ENCODE measurements at places on chromosomes 7 and 10.
A peak's percentile ranks its signal among the peaks of the same experiment; 100 is the strongest.

DNA sequence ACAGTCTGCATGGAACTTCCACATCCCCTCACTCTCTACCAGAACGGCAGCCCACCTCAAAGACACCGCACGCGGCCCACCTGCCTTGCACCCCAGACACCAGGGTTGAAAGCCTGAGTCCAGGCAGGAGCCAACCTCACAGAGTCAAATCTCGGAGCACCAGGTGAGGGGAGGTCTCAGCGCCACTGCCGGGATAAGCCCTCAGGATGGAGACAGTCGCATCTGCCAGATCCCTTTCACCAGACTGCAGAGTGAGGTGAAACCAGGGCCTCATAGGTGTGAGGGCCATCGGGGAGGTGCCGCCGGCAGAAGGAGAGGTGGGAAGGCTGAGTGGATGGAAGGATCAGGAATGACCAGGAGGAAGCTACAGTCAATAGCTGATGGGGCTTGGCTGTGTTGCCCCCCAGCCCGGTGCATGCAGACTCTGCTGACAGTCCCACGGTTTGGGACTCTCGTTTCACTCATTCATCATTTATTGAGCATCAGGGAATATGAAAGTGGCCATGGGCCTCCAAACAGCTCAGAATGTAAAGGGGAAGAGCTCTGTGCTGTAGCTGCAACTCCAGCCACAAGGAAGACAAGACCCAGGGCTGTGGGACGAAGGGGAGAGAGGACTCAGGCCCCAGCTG, 315.0 kb downstream of the PTPRN2 start:
- DNase-seq: no peak

DNA sequence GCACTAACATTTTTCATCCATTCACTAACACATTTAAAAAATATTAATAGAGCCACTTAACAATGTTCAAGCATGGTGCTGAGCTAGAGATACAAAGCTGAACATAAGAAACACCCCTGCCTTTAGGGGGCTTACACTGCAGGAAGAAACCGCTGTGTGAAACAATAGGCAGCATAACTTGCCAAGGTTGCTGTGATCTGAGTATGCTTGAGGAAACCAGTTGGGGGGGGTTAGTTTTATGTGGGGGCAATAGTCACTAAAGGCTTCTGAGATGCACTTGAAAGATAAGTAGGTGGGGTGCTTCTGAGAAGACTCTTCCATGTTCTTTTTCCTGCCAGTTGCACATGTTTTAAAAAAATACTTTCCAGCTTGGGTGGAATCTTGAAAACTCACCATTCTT, 2.8 kb downstream of the RBM17 start:
- DNase-seq: no peak

DNA sequence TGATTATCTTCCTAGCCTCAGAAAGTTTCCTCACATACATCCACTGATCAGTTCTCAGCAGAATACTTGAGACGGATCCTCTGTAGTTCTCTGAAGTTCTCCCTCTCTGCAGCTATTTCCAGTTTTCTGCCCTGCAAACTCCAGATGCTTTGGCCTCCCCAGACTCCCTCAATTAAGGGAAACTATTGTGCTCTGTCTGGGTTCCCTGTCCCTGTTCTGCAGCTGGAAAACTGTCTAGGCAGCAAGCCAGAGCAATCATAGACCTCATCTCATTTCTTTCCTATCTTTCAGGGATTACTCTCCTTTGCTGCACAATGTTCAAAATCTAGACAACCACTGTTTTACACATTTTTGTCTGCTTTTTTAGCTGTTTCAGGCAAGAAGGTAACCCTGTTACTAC, 9.2 kb downstream of the MICU1 start:
- DNase-seq: no peak

DNA sequence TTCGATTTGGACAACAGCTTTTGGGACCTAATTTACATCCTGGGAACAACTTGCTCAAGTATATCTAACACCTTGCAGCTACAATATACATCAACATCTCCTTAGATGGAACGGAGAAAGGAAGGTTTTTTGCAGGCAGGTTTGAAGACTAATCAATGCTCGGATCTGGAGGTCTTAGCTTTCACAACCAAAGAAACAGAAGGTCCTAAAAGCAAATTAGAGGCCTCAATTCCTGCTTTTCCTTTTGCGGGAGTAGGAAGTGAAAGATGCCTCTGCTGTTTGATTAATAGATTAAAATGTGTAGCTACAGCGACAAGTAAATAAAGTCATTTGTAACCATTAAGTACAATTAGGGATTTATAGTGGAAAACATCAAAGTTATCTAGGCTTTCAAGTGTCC, 3.7 kb upstream of the SP8 start:
- no peak for DNase-seq

DNA sequence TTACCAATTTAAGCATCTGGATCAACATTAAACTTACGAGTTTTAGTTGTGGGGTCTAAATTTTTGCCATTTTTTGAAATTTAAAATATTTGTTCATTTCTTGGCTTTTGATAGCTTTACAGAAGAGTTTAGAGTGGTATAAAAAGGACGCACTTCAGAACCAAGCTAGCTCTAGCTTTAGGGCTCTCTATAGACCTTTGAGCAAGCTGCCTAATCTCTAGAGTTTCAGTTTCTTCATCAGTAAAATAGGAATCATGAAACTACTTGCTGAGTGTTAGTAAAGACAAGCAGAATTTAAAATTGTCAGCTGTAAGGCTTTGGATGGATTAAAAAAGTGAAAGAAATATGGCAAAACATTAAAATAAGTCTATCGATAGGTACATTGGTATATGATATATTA, 266.5 kb downstream of the IPMK start:
- no peak for DNase-seq

DNA sequence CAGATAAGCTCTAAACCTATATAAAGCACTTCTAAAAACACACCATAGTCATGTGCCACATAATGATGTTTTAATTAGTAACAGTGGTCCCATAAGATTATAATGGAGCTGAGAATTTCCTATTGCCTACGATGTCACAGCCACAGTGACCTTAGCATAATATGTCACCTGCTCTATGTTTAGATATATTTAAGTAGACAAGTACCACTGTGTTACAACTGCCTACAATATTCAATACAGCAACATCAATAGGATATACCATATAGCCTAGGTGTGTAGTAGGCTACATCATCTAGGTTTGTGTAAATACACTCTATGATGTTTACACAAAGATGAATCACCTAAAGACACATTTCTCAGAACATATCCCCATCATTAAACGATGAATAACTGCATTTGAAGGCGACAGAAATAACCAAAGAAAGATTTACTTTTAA, 24.5 kb downstream of the GPR22 start:
- no peak for DNase-seq

DNA sequence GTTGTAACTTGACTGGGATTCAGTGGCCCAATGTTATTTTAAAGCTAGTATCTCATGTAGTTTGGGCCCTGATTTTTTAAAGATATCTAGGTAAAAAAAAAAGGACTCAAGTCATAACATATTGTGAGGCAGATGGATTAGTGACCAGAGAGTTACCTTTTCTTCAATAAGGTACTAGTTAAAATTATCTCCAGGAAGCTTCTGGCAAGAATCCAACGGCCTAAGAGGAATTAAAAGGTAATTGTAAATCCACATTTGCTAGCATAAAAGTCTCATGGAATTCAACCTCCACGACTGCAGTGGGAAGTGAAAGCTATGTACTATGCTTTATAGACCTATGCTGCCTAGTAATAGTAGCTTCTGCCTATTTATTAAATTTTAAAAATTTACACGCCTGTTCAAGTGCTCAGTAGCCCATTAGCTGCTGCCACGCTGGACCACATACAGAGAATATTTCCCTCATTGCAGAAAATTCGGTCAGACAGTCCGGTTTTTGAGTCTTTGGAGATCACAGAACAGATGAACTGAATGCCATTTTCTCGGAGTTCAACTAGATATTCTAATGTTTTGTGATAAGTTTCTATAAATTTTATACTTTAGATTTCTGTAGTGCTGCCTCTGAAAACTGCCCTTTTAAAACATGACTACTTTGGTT, 118.4 kb downstream of the NSUN6 start:
- no peak for DNase-seq

DNA sequence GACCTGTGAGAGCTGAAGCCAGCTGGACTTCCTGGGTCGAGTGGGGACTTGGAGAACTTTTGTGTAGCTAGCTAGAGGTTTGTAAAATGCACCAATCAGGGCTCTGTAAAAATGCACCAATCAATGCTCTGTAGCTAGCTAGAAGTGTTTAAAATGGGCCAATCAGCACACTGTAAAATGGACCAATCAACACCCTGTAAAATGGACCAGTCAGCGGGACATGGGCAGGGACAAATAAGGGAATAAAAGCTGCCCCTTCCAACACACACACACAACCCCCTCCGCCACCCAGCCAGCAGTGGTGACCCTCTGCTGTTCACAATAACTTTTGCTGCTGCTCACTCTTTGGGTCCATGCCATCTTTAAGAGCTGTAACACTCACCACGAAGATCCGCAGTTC, 7.1 kb downstream of the ZNF511 start:
- no peak for DNase-seq

GRCh38 chr10:86366033-86366901, at the start of gene GRID1:
Gene GRID1 (minus strand): TSS chr10:86366795.
- DNase-seq: peak; percentile 78

GRCh38 chr7:32879460-32879859, 12.1 kb downstream of the KBTBD2 start:
- DNase-seq: no peak

GRCh38 chr7:31957090-31957720, 113.0 kb downstream of the PDE1C start:
- DNase-seq: no peak

DNA sequence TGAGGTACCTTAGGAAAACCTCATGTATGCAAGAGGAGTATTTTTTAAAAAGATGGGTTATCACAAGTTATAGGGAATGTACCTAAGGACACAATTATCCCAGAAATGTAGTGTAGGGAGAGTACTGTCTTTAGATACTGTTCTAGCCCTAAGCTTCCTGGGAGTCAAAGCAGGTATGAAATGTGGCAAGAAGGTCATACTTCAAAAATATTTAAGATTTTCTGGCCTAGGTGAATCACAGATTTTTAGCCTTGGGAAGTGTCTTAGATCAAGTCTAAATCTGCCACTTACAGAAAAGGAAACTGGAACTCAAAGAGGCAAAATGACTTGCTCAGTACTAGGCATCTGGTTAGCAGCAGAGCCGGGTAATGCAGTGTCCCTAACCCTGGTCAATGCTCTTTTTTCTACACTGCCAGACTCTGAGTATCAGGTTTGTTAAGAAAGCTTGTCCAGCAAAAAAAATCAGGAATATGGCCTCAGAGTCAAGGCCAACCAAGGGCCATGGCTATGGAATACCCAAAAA, 13.9 kb downstream of the PIK3AP1 start:
- DNase-seq: no peak

- no peak for DNase-seq
These were observed 879.1 kb upstream of the C7orf33 start for GRCh38 chr7:147711447-147711846.

DNA sequence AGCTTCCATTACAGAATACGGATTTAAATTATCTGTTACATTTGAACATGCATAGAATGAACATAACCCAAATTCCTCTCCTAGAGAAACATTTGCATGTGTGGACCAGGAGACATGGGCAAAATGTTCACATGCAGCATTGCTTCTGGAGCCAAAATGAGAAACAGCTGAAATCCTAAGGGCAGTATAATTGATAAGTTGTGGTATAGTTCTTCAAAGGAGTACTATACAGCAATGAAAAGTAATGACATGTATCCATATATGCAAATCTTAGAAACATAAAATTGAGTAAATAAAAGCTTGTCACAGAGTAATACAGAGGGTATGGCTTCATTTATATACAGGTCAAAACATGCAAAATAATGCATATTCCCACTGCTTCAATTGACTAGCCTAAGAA, 77.1 kb downstream of the RAB11FIP2 start:
- no peak for DNase-seq

- DNase-seq: no peak
These were observed 498.1 kb downstream of the PLXNA4 start for GRCh38 chr7:132077971-132078685.

- DNase-seq: no peak
These were observed 30.3 kb downstream of the PIK3CG start for GRCh38 chr7:106895246-106895864.

DNA sequence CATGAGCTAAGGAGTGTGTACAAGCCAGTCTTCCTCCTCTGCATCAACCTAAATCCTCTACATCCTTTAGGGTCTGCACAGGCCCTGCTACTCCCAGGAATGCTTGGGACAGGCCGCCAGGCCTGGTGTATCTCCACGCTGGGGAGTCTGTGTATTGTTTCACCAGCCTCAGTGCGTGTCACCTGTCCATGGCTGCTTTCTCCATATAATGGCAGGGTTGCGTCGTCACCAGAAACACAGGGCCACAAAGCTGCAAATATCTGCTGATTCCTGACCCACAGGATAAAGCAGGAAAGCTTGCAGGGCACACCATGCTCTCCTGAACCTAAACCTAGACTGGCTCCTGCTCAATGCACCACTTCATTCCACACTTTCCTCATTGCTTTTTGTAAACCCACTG, 45.6 kb downstream of the COBL start:
- no peak for DNase-seq

DNA sequence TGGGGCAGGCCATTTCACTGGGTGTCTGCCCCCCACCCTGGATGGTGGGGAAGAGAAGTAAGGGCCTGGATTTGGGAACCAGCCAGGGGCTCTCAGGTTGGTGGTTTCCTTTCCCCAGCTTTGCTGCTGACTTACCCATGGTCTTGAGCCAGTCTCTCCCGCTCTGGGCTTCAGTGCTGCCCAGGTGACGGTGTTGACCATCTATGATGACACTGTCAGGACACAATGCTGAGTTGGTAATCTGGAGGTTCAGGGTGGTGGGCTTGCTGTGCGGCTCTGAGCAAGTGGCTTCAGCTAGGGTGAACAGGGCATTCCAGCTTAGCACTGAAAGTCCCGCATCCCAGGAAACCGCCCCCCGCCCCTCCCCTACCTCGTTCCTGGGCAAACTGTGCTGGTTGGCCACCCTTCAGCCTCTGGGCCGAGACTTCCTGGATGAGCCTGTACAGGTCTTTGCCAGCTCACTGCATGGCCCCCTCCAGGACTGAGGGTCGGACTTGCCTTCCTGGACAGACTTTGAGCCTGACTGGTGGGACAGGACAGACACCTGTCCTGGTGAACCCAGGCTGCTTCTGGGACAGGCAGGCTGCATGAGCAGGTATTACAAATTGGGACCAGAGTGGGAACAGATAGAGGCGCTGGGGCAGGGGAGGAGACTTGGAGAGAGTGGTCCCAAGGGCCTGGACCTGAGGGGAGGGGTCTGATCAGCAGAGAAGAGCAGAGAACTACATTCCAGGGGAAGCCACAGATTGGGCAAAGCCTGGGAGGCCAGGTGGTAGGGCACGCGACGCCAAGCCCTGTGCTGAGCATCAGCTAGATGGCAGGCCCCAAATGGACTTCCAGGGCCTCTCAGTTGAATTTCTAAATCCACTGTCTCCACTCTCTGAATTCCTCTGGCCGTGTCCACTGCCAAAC, 19.9 kb upstream of the ZMIZ1 start:
- no peak for DNase-seq

- DNase-seq: no peak
These were observed 219.9 kb downstream of the TCF7L2 start for GRCh38 chr10:113169853-113170460.
